ENCODE measurements at places on chromosomes 6 and 20.

- DNase-seq, result no peak
Measured at GRCh38 chr6:72755752-72756151, 133.9 kb downstream of the KCNQ5 start.

- no peak for DNase-seq
Measured at GRCh38 chr6:45513213-45513618, 135.5 kb upstream of the SUPT3H start.

GRCh38 chr6:31521835-31522234 lies 6.9 kb upstream of the MCCD1 start:
- no peak for DNase-seq

GRCh38 chr20:16209951-16210361 lies 363.3 kb downstream of the KIF16B start:
- DNase-seq, result no peak

GRCh38 chr6:154474648-154475428 lies 35.6 kb downstream of the CNKSR3 start:
- DNase-seq, result no peak

- no peak for DNase-seq
Measured at GRCh38 chr20:11797156-11797555, 120.5 kb upstream of the BTBD3 start.

DNA sequence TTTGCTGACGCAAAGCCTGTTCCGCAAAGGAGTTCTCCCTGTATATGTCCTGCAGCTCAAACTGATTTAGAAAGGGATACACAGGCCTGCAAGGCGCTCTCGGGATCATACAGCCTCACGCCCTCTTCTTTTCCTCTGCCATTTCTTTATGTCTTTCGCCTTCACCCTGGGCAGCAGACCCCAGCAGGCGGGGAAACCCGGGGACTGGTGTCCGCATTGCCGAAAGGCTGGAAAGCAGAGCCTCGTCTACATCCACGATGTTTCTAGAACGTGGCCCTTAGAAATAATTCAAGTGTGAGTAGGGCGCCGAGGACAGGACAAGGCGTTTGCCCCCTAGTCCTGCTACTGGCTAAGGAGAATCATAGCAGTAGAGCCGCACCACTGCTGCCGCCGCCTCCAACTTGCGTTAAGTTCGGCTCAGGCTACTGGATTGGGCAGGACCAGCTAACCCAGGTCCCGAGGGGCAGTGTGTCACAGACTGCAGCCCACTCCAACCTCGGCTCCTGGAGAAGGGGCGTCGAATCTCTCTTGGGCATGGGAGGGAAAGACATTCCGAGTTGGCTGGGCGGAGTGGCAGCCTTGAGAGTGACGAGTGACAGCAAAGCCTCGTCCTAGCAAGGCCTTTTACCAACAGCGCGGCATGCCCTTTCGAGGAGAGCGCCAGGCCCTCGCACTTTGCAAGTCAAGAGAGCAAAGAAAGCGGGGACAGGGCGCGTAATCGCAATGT lies 2.6 kb upstream of the TBX18 start:
- DNase-seq, result no peak

GRCh38 chr6:39393075-39393474 lies 70.6 kb upstream of the KCNK16 start:
- no peak for DNase-seq

GRCh38 chr6:106477146-106477545 lies 116.6 kb downstream of the CRYBG1 start:
- no peak for DNase-seq

- no peak for DNase-seq
Measured at GRCh38 chr6:25942561-25943147, 12.2 kb upstream of the SLC17A2 start.

DNA sequence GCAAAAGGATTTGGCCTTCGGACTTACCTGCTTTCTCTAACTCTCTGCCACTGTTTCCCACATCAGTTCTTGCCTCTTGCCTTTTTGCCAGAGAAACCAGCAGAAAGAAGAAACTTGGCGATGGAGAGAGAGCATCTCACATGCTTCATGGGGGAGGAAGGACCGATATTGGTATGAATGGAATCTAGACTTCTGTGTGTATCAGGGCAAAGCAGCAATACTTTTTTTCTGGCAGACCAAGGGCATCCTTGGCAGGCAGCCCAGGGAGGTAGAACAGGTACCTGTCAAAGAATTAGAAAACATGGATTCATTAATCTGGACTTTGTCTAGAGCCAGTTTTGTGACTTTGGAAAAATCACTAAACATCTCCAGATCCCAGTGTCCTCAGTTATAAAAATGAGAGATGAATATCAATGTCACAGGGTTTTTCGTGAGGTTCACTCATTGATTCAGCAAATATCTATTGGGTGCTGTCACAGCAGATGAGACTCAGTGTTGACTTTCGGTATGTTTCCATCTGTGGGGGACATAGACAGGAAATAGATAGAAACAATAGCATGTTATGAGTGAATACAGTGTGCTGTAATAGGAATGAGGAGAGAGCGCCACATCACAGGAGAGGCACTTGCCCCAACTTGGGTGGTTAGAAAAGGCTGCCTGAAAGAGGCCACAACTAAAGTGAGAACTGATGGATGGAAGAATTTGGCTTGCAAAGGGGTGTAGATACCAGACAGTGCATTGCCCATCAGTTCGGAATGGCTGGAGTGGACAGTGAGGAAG lies 114.1 kb downstream of the CD83 start:
- no peak for DNase-seq

DNA sequence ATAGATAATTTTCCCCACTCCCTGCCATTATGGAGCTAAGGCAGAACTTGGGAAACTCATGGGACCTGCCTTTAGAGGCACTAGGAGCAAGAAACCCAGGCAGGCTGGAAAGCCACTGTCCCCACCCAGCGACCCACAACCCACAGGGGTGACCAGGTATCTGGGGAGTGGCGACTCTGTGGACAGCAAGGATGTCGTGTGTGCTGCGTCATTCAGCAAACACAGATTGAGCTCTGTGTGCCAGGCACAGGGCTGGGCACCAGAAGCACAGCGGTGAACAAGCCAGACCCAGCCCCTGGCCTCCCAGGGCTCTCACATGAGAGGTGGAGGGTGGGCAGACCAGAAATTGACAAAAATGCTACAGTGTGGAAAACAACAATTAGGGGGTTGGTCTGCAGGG lies 27.7 kb downstream of the DLGAP4 start:
- DNase-seq, result no peak

DNA sequence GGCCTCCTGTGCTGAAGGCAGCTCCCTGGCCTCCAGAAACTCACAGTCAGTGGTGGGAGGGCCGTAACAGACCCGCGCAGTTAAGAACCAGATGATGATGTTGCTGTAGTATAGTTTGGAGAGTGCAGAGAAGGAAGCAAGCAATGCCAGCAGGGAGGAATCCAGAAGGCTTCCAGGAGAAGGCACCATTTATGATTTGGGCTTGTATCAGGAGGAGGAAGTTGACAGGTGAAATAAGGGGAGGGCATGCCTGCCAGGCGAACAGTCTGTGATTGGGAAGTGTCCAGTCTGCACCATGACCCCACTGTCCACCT lies 13.3 kb upstream of the BAK1 start:
- no peak for DNase-seq

- DNase-seq, result no peak
Measured at GRCh38 chr6:14747881-14748520, 497.9 kb upstream of the JARID2 start.

GRCh38 chr6:154534531-154534930 lies 24.0 kb upstream of the CNKSR3 start:
- no peak for DNase-seq

DNA sequence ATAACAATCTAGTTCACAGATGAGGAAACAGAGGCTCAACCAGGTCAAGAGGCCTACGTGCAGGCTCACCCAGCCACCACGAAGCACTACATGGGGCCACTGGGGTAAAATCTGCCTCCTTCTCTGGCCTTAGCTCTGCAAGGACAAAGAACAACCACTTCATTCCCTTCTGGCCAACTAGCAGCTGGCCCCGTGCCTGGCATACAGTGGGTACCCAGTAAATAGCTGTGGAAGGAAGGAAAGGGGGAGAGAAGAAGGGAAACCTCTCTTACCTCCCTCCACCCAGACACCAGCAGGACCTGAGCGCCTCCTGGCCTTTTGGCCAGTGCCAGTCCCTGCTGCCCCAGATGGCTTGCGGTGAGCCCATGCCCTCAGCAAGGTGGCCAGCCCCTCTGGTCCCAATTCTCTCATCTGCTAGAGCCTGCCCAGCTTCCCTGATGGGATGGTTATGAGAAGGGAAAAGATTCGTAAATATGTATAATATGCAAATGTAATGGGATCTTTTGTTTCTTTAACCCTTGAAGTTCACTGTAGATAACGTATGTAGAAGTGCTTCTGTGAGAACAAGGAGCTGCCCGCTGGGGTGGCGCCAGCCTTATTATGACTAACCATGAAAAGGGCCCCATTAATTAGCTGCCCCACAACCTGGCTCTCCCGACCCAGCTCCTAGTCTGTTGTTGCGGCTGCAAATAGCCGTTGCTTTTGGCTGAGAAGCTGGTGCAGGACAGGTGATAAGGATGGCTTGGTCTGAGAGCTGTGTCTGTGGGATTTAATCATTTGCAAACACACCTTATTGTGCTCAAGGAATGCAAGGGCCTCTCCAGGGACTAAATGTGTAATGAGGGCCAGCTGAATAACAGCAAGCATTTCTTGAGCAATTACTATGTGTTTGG lies 62.0 kb downstream of the DLGAP4 start:
- DNase-seq, result no peak

DNA sequence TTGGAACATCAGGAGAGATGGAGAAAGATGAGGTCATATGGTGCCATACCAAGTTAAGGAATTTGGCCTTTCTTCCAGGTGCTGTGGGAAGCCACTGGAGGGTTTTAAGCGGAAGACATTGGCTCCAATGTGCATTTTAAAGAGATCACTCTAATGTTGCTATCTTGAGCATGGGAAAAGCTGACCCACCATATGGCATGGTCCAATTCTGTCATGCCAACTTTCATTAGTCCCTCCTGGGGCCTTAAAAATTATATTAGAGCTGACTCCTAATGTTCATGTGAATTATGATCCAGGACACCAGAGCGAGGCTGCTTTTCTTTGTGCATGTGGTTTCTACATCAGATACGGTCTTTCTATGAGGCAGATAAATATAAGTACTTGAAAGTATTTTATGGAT lies 335.0 kb upstream of the TSHZ2 start:
- no peak for DNase-seq

GRCh38 chr6:25165177-25165576 lies 114.0 kb upstream of the CARMIL1 start:
- no peak for DNase-seq

DNA sequence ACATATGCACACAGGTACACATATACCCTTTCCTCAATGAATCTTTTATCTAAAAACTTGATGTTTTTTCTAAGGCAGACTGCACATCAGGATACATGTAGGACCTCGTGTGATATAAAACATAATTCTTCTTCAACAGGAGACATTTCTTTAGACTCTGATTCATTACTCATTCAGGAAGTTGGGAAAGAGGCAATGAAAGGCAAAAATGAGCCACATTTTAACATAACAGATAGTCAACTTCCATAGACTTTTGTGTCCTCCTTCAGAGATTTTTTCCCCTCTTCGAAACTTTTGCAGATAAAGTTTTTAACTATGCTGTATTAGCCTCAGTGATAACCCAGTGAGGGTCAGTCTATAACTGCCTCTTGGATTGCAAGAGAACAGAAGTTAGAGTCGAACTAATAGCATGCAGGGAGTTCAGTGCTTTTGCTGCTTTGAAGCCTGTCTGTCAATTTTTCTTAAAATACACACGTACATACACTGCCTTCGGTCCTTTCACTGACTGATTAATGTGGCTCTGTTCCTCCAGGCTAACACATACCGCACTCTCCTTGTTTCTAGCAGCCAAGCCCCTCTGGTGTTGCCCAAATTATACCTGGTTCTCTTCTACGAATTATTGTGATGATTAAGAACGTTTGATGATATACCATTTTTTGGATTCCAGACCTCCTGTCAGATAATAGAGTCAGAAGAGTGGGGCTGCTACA lies 562.5 kb upstream of the MAP3K7 start:
- no peak for DNase-seq

- DNase-seq, result peak; percentile 65
Measured at GRCh38 chr6:42901538-42901957, 14.3 kb upstream of the PTCRA start.

- no peak for DNase-seq
Measured at GRCh38 chr6:141415896-141416295, 716.8 kb upstream of the GJE1 start.

GRCh38 chr6:147567141-147567805 lies 58.8 kb downstream of the SAMD5 start:
- no peak for DNase-seq

DNA sequence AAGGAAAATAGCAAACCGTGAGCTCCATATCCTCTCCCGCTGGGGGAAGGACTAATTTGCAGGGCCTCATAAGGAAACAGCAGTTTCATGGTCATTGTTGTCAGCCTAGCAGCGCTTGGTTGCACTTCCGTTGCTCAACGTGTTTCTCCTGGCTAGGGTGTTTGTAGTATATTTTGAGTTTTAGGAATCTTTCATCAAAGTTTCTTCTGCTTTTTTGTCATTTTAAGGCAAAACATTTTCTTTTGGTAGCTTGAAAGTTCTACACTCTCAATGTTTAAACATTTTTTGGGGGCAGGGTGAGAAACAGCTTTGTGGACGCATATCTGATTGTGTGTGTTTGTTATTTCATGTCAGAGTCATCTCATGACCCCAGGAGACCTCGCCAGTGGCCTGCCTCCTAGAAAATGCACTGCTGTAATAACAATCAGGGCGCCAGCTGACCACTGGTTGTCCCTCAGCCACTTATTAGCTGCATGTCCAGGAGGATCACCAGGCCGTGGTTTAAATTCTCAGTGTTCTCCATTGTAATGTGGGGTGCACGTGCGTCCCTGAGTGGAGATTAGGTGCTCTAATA lies 20.6 kb downstream of the JARID2 start:
- no peak for DNase-seq

DNA sequence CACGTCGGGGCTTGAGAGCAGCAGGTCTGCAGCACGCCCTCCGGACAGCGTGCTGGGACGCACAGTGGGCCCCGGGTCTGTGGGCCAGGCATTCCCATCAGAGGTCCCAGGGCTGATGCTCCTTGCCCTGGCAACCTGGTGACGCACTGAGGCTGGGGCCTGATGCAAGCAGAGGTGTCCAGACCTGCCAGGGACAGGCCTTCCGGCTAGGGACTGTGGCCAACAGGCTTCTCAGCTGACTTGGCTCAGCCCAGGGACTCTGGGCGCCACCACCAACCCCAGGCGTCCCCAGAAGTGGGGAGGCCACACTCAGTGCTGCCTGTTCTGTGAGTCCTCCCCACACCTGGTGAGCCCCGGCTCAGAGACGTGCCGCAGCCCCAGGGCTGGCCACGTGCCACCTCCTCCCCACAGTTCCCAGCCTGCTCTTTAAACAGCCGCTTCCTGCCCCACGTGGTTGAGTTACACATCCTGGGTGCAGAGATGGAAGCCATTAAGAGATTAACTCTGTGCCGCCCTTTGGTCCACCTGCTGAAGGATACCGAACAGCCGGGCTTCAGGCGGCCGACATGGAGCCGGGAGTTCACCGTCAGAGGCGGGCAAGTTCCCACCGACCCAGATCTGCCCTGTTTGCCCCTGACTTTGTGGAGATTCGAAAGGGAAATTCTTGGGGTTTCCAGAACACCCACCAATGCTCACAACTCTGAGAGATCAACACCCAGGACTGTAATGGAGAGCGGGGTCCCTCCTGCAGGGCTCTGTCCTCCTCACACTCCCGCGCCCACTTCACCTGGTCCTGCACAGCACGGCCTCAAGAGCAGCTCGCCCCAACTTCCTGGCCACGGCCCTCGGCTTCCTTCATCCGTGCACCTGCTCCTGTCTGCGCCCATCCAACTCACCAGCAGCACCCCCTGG lies 37.6 kb upstream of the ZBP1 start:
- no peak for DNase-seq

GRCh38 chr6:114581293-114581692 lies 238.5 kb upstream of the HS3ST5 start:
- DNase-seq, result no peak
